ENCODE measurements at places on chromosomes 7 and 10. TPM values are rescaled to one million over a fixed set of nuclear protein-coding genes. Genes with fewer than 3 reads are reported as not detected.

The CABCOCO1 gene
- 0.25 TPM for total RNA-seq

The TBC1D12 gene
- 12.9 TPM for total RNA-seq

The C10orf53 gene
- total RNA-seq, result not detected

The TUBAL3 gene
- total RNA-seq, result not detected

The AKR1C4 gene
- not detected for total RNA-seq

The GPR85 gene
- 7.2 TPM for total RNA-seq

The HILPDA gene
- total RNA-seq, result 10.2 TPM
